Gastrocnemius medialis (tissue), 4 donors: ENCODE measurements at places on chromosomes 2 and 18. TPM values are rescaled to one million over a fixed set of nuclear protein-coding genes. Genes with fewer than 3 reads are reported as not detected.

The IL1B gene
- not detected for total RNA-seq

The HDAC4 gene
- 77.4 TPM for total RNA-seq

The COL4A4 gene
- 5.7 TPM for total RNA-seq

The VWC2L gene
- total RNA-seq: not detected
